ENCODE measurements at places on chromosomes 5 and 9.

DNA sequence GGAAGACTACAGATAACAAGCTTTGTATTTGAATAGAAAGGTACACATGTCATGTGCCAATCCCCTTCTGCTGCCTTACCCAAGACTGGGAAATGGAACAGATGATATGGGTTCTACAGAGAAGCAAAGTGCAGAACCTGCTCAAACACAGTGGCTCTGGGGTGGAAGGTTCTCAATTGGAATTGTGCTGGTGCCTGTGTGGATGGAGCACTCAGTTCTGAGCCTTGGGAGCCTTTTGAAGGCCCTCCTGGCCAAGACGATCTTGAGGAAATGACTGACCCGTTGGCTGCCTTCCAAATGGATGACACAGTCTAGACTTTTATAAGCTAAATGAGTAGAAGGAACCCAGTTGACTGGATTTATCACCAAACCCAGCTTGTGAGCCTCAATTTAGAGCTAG, 4.2 kb upstream of the PRSS3 start:
- no peak for DNase-seq

DNA sequence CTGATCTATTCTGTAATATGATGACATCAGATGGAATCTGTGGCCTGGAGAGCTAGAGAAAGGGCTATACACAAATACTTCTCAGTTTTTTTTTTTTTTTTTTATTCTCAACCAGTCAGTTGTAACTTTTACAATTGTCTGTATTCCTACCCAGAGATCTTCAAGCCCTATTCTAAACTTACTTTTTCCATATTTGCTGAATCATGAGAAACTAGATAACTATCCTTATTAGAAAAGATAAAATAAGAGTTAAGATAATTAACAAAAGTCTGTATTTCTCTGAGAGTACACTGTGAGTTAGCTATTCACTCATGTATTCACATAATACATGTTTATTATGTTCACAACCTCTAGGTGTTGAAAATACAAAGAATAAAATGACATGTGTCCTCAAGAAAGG, 1575.9 kb downstream of the EFNA5 start:
- DNase-seq = no peak

DNA sequence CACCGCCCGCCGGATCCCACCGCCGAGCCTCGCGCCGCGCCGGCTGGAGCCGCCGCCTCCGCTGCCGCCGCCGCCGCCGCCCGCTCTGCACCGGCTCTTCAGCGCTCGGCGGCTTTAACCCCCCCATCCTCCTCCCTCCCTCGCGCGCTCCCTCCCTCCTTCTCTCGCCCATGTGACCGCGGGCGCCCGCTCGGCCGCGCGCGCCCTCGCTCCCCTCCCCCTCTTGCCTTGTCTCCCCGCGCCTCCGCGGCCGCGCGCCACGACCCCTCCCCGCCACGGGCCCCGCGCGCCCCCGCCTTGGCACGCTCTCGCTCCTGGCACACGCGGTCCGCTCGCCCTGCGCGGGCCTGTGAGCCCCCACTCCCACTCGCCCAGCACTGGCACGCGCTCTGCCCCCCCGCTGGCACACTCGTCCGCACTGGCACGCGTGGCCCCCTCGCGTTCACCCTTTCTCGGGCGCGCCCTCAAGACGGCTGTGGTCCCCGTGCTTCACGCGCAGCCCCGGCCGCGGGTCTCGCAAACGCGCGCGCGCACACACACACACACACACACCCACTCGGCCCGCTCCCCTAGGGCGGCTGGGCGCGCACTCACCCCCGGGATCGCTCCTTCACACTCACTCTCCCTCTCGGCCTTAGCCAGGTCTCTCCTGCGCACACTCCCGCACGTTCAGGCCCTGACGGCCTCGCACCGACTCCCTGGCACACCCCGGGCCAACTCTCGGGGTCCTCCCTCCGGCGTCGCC, at the start of gene CNTFR:
Gene CNTFR (minus strand): TSS at position 89 of the 745 bp plus-strand sequence. CDS start 20,743 bp downstream, outside the sequence.
- DNase-seq = no peak

- no peak for DNase-seq
These were observed 50.6 kb downstream of the LHFPL2 start for GRCh38 chr5:78597974-78598371.

GRCh38 chr9:113635586-113635985, 172.1 kb downstream of the RGS3 start:
- DNase-seq = no peak

DNA sequence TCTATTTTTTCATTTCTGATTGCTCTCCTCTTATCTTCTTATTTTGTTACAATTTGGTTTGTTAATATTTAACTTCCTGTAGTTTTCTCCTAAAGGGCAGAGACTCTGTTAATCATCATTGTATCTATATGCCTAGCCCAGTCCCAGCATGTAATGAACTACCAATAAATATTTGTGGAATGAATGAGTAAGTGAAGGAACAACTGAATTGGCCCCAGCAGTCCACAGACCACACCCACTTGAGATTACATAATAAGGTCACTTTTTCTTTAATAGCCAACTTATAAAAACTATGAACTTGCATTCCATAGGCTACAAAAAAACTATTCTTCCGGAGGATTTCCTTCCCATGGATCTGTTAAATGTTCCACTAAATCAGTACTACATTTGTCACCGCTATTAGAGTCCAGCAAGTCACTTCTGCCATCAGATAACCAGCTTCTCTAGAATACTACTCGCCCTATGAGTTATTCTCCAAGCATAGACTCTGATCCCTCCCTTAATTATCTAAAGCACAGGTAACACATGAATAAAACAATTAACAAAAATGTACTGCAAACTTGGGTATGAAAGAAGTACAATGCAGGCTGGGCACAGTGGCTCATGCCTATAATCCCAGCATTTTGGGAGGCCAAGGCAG, 27.5 kb upstream of the TNPO1 start:
- no peak for DNase-seq

- DNase-seq = no peak
These were observed 220.1 kb downstream of the MEF2C start for GRCh38 chr5:88662846-88663245.

GRCh38 chr5:151384106-151384505, 36.7 kb upstream of the SLC36A2 start:
- DNase-seq = no peak

DNA sequence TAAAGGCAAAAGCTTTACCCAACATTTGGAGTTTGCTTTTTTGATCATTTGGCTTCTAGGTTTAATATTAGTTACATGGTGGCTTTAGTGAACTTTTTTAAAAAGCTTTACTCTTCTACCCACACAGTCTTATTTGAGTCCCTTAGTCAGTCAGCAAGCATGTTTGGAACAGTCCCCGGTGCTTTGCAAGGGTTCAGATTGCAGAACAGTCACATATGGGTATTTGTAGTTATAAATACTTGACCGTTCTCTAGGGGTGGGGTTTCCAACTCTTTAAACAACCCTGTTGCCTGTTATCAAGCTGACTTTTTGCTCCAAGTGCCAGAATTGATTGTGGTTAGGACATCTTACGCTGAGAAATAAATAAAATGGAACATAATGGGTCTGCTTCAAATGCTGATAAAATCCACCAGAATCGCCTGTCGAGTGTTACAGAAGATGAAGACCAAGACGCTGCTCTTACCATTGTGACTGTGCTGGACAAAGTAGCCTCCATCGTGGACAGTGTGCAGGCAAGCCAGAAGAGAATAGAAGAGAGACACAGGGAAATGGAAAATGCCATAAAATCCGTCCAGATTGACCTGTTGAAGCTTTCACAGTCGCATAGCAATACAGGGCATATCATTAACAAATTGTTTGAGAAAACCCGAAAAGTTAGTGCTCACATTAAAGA, at the start of gene CAVIN4:
Gene CAVIN4 (plus strand): TSS at position 304 of the 673 bp plus-strand sequence. CDS start 65 bp downstream, at position 369.
- no peak for DNase-seq

DNA sequence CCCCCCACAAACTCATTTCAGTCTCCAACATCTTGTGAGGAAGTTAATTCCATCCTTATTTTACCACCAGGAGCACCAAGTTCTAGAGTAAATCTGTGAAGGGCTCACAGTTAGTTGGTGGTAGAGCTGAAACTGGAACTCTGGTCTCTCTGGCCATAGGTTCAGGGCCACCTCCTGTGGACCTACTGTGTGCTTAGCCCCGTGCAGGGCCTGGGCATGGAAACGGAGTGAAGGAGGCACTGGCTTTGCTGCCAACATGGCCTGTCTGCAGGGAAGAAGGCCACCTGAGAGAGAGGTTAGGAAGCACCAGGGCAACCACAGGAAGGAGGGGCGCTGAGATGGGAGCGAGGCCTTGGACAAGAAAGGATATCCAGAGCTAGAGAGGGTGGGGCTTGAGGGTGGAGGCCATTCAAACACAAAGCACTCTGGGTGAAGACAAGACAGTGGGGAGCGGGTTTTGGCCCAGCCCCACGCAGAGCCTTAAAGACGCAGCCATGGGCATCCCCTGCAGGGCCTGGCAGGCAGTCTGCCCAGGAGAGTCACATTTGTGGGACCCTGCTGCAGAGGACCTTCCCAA, 16.0 kb upstream of the DAB2IP start:
- no peak for DNase-seq

GRCh38 chr9:109499093-109499630, 1.1 kb upstream of the PTPN3 start:
- no peak for DNase-seq

DNA sequence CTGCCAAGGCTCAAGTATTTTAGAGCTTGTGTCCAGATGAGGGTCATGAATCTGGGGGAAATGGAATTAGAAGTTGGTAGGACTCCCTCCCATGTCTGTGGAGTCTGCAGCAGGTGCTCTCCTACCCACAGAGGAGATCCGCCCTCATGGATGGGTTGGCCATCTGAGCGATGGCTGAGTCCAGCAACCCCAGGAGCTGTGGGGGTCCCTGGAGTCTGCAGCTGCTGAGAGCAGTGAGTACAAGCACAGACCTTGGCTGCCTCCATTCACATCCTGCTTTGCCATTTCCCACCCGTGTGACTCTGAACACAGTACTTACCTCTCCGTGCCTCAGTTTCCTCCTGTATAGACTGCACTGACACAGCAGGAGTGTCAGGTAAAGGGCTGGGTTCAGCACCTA, 25.8 kb upstream of the SYNPO start:
- no peak for DNase-seq

- no peak for DNase-seq
These were observed 50.6 kb downstream of the SMARCA2 start for GRCh38 chr9:2065704-2066103.

GRCh38 chr5:154782812-154783592, 27.8 kb downstream of the LARP1 start:
- no peak for DNase-seq

DNA sequence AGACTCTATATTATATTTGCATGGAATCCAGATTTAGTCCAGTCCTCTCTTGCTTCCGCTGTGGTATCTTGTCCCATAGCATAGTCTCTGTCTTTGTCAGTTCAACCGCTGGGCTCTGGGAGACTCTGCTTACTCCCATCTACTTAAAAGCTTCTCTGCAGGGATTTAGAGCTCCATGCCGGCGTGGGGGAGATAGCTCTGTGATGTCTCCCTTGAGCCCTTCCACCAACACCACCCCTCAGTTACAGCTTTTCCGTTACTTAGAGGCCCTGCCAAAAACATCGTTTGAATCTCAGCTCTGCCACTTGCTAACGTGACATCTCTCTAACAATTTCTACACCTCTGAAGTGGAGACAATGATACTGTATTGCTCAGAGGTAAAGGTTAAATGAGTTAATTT, 306.1 kb upstream of the ZNF608 start:
- DNase-seq = no peak

GRCh38 chr5:74767579-74767913, 497 bp downstream of the NSA2 start:
- DNase-seq = peak; percentile 5

DNA sequence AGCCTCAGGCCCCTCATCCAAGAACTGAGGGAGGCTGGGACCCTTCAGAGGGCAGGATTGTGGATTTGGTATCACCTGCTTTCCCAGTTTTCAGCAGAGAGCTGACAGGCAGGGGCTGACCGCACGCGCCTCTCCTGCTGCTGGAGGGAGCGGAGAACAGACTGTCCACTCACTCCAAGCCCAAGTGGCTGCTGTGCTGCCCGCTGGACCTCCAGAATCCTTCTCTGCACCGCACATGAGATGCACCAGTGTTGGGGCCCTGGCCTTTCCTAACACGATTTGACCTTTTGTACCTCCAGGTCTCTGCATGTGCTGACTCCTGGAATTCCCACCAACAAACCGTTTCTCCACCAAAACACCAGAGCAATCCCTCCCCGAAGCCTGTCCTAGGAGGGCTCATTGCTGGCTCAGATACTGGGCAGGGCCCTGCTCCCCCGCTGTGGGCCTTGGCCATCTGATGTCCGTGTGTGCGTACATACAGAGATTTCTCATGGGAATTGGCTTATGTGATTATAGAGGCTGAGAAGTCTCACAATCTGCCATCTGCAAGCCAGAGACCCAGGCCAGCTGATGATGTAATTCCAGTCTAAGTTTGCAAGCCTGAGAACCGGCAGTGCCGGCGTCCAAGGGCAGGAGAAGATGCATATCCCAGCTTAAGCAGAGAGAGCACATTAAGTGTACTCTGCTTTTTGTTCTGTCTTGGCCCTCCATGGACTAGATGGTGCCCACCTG, 141.7 kb downstream of the GADD45G start:
- DNase-seq = no peak

DNA sequence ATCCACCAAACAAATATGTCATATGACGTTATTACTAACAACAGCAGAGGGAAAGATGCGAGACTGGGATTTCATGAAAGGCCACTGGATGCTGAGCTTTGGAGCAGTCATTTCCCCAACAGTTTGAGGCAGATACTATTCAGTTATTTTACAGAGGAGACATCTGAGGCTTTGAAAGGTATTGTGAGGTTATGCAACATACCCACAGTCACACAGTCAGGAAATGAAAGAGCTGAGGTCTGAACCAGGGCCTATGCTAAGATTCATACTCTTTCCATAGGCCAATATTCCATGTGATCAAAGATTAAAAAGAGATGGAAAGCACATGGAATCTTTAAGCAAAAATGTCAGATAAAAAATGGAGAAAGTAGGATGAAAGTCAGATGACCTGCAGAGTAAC, 63.0 kb downstream of the LPAR1 start:
- DNase-seq = no peak

DNA sequence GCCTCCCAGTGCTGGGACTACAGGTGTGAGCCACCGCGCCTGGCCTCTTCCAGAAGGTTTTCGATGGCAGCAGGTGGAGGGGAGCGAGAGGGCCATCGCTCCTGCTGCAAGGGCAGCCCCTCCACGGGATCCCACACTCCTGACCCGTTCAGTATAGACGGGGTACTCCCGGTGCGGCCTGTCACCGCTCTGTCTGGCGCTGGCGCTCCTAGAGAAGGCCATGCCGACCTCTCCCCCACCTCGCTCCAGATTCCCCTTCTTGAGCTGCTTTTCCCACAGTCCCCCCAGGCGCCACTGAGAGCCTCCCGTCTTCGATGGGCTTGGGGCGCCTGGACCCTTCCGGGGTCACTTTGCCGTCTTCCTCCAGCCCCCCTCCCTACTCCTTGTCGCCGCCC, 4.3 kb upstream of the SQSTM1 start:
- no peak for DNase-seq

- no peak for DNase-seq
These were observed 49.3 kb downstream of the F2R start for GRCh38 chr5:76765249-76765648.

DNA sequence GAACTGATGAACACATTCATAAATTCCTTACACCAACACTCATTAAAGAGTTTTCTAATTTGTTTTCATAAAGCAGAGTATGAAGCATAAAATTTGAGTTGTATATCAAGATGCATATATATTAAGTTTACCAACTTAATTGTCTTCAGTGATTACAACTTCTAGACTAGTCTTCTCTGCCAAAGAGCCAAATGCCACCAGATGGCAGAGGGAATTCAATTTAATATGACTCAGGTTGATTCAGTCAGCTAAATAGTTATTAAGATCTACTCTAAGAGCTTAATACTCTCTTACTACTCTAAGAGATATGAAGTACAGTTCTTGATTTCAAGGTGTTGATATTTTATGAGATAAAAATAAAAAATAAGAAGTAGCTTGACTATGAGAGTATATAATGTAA, 53.4 kb downstream of the CDH10 start:
- DNase-seq = no peak
